ENCODE measurements at places on chromosomes 2 and 18.

DNA sequence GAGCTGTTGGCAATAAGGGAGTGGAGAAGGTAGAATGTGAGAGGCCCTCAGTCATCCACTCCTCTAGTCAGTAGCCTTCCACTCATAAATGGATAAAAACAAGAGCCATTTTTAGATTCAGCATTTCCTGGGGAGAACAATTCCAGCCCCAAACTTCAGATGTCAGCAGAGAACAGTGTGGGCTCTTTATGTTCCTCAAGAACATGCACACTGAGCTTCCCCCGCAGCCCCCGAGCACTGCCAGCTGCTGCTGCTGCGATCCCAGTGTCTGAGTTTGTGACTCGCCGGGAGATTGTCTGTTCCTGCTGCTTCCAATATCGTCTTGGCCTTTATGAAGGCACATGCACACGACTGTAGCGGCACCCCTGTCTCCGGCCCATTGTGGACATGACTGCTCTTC is 143.7 kb upstream of the CTNNA2 start:
- no peak for DNase-seq

- no peak for DNase-seq
Observed at GRCh38 chr2:101984656-101985055, 7.1 kb upstream of the IL1R2 start.

GRCh38 chr18:48193521-48194492 is 215.4 kb downstream of the ZBTB7C start:
- peak; percentile 25 for DNase-seq

GRCh38 chr2:212549463-212549862 is 10.9 kb upstream of the ERBB4 start:
- no peak for DNase-seq

GRCh38 chr18:43961722-43962121 is 684.4 kb upstream of the SYT4 start:
- no peak for DNase-seq

- DNase-seq = no peak
Observed at GRCh38 chr2:216350214-216350791, 22.0 kb downstream of the MARCHF4 start.

- peak; percentile 33 for DNase-seq
Observed at GRCh38 chr18:7383002-7383980, 152.4 kb downstream of the LRRC30 start.

DNA sequence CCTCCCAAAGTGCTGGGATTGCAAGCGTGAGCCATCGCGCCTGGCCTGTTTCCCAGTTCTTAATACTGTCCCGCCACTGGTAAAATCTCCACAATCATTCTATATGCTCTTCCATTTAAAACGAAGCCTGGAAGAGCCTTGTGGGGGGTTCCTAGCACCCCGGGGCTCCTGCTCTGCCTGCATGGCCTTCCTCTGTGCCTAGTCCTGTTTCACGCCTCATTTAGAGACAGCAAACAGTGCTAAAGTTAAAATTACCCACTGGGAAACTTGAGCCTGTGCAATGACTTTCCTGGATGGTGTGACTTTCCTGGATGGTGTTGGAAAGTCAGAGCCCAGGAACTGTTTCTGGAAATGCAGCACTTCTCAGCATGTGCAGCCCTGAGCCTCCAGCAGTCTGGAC is 55.0 kb downstream of the INPP5D start:
- no peak for DNase-seq

GRCh38 chr2:120851116-120851773 is 115.6 kb downstream of the GLI2 start:
- no peak for DNase-seq

GRCh38 chr2:192969055-192969454 is 774.3 kb upstream of the TMEFF2 start:
- DNase-seq = no peak

DNA sequence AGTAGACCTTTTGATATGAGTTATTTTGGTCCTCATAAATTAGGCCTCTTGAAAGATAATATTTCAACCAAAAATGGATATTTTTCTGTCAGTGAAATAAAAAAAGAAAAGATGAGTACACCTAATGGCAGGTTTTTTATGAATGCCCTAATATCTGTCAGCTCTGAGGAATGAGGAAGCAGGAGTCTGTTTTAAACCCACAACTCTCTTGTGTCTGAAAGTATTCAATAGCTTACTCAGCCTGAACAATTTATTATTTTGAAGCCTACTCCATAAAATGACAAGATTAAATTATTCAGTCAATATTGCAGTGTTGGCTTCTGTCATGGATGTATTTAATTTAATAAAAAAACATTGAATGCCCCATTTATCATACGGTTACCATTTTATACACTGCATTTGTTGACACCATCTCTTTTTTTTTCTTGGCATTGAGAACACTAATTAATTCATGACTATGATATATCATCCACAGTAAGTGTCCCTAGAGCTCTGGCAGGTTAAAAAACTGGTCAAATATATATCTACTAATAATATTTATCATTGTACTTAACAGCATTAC is 548.2 kb downstream of the CBLN2 start:
- no peak for DNase-seq

- DNase-seq = no peak
Observed at GRCh38 chr2:61775956-61776570, 77.8 kb downstream of the FAM161A start.

DNA sequence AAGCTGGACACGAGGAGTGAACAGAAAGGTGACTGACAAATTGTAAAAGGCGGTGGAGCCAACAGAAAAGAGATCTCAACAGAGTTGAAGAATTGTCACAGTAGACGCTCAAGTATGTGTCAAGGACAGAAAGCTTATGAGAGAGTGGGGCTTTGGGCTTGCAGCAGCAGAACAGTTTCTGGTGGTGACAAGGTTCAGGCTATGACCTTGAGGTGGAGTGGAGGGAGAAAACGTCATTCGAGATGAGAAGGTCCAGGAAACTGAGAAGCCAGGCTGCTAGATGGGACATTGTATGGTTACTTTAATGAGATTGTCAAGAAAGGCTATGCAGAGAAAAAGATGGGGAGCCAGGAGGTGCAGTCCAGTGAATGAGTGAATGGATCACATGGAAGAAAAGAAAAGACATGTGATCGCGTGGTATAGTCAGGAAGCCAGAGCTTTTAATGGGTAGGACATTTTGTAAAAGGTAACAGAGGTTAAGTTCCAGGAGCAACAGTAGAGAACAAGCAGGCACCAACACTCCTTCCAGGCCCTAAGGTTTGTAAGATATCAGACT is 91.1 kb upstream of the EPC2 start:
- no peak for DNase-seq

- DNase-seq = no peak
Observed at GRCh38 chr18:42274488-42275137, 319.6 kb downstream of the PIK3C3 start.

DNA sequence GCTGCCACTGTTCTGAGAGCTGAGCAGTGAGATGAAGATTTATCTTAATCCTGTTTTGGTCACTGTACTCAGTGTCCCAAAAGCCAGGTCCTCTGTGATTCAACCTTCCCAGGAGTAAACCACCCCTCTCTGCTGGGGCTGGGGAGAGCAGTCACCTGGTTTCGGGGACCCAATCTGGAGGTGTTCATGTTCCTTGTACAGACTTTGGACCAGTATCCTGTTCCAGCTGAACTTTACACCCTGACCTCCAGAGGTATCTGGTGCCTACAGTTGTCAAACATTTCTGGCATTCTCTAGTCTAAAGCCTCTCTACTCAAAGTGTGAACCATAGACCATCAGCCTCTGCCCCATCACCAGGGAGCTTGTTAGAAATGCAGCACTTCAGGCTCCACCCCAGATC is 22.1 kb downstream of the CERS6 start:
- no peak for DNase-seq

GRCh38 chr2:240369801-240370585 is 65.5 kb upstream of the GPC1 start:
- DNase-seq = peak; percentile 98

- no peak for DNase-seq
Observed at GRCh38 chr2:43491065-43491639, 104.7 kb downstream of the THADA start.

- peak; percentile 50 for DNase-seq
Observed at GRCh38 chr2:20650393-20650876, 463 bp downstream of the HS1BP3 start.

- no peak for DNase-seq
Observed at GRCh38 chr2:147500229-147500628, 344.6 kb upstream of the ACVR2A start.

DNA sequence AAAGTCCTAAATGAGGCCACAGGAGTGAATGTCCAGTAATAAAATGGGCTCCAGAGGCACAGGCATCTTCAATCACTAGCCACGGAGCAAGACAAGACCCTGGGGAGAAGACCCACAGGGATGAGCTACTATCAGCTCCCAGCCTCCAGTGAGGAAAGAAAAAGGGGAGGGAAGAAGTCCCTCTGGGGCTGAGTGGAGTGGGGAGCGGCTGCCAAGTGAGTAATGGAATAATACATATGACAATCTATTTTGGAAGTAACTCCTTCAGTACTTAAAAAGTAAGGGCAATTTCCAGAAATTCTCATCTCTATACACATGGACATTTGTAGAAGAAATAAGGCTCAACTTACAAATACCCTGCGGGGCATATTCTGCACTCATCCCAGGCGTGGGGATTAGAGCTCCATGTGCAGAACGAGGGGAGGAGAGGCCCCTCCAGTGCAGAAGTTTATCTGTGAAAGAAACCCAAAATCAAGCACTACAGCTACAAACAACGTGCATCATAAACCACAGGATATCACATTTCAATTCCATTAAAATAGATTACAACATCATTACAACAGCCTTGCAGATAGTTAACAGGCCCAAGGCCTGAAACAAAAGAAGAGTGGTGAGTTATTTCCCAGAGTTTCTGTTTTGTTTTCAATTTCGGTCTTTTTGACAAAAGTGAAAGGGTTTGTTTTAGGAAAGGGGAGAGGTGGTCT is 84.9 kb downstream of the BCL11A start:
- no peak for DNase-seq

GRCh38 chr2:195238379-195238778 is 418.6 kb upstream of the SLC39A10 start:
- peak; percentile 22 for DNase-seq

- DNase-seq = peak; percentile 67
Observed at GRCh38 chr2:113209011-113209645, 35.4 kb downstream of the PSD4 start.

- no peak for DNase-seq
Observed at GRCh38 chr2:23199115-23199918, 185.7 kb upstream of the KLHL29 start.

DNA sequence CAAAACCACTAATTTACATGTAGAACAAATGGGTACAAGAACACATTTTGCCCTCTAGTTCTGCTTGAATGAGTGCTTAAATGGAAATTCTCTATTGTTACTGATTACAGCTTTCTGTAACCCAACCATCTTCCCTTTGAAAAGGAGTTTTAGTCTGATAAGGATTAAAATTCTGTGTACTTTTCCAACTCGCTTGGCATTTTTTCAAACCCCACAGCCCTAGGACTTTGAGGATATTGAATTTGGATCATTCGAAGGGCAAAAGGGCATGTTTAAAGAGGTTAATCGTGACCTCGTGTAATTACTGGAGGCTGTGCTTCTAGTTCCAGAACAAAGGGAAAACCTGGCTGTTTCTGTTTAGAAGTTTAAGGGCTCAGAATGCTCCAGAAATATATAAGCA is 432.3 kb downstream of the PID1 start:
- DNase-seq = no peak

- no peak for DNase-seq
Observed at GRCh38 chr2:75960472-75961009, 249.8 kb upstream of the GCFC2 start.

DNA sequence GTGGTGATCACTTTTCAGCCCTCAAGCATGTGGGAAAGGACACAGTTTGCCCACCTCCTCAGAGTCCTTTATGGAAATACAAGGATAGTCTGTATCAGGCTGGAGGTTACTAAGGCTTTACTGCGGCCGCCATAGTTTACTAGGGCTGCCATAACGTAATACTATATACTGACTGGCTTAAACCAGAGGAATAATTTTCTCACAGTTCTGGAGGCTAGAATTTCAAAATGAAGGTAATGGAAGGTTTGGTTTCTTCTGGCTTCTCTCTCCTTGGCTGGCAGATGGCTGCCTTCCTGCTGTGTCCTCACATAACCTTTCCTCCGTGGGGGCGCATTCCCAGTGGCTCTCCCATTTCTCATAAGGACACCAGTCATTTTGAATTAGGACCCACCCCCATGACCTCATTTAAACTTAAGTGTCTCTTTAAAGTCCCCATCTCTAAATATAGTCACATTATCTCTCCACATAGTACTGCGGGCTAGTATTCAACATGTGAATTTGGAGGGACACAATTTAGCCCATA is 12.5 kb upstream of the ATIC start:
- peak; percentile 39 for DNase-seq

GRCh38 chr18:22398464-22398863 is 19.3 kb downstream of the CTAGE1 start:
- no peak for DNase-seq

DNA sequence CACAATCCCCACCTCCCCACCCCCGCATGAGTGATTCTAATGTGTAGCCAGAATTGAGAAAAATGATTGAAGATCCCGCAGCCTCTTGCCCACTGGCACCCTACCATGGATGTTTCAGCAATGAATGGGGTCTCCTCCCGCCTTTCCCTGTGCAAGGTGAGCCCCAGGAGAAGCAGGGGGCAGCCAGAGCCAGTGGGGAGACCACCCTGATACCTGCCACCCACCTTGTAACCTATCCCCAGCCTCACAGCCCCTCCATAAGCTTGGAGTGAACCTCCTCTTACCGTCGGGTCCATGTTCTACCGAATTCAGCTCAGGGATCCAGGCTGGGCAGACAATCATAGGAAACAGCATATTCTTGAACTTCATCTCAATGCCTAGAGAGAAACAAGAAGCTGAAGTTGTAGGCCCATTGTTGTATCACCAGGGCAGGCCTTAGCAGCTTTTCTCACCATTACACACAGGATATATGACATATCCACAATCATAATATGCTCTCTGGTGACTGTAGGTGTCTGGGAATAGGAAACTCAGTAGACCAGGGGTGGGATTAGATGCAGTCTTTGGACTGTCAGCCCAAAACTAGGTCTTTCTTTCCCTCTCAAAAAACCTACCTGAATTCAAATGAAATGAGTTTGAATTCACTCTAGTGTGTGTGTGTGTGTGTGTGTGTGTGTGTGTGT is 30.9 kb downstream of the XDH start:
- DNase-seq = no peak

- DNase-seq = no peak
Observed at GRCh38 chr18:62991959-62992358, 276.6 kb downstream of the PHLPP1 start.

GRCh38 chr2:45045706-45046105 is 36.5 kb upstream of the SIX2 start:
- DNase-seq = no peak

- DNase-seq = no peak
Observed at GRCh38 chr2:102268510-102269199, 42.7 kb upstream of the IL1RL1 start.

GRCh38 chr2:183244300-183244844 is 120.1 kb downstream of the NUP35 start:
- DNase-seq = no peak

DNA sequence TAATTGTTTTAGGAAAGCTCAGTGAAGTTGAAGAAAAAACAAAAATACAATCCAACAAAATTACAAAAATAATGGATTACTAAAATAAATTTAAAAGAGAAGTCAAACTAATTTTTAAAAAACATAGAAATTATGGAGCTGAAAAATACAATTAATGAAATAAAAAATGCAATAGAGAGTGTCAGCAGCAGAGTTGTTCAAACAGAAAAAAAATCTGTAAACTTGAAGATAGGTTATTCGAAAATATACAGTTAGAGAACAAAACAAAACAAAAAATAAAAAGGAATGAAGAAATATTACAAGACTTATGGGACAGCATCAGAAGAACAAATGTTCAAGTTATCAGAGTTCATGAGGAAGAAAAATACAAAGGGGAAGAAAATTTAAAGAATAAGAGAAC is 114.7 kb downstream of the GULP1 start:
- no peak for DNase-seq

GRCh38 chr2:201837824-201838431 is 31.6 kb downstream of the CDK15 start:
- no peak for DNase-seq

Measured in tongue (tissue), 3 donors.